ENCODE measurements at places on chromosomes 5 and 9.

- no peak for DNase-seq
These were observed 227.3 kb downstream of the TMEM167A start for GRCh38 chr5:82849885-82850284.

GRCh38 chr9:116686693-116687073 is 422 bp upstream of the TRIM32 start:
- no peak for DNase-seq

- no peak for DNase-seq
These were observed 797 bp downstream of the TOR2A start for GRCh38 chr9:127734247-127734746.

GRCh38 chr9:129999141-129999510 is 43.9 kb downstream of the FNBP1 start:
- no peak for DNase-seq

GRCh38 chr9:90915693-90916092 is 114.1 kb downstream of the SYK start:
- DNase-seq: no peak

DNA sequence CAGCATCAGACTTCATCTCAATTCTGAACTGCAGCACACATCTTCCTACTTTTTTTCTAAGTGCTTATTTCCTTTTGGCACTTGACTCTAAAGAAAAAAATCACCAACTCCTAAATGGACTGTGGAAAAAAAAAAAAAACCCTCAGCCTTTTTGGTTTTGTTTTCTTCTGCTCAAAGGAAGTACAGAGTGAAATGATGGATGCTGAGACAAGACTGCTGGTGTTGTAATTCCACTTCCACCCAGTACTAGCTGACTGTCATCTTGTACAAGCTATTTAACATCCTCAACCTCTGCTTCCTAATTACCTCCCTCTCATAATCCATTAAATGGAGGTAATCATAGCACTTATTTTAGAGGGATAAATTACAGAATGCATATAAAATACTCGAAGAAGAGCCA is 171.5 kb upstream of the GNA14 start:
- no peak for DNase-seq

- DNase-seq: no peak
These were observed 61.6 kb downstream of the CSNK1A1 start for GRCh38 chr5:149489605-149490037.

GRCh38 chr5:160835818-160836528 is 16.0 kb downstream of the ATP10B start:
- DNase-seq: no peak

DNA sequence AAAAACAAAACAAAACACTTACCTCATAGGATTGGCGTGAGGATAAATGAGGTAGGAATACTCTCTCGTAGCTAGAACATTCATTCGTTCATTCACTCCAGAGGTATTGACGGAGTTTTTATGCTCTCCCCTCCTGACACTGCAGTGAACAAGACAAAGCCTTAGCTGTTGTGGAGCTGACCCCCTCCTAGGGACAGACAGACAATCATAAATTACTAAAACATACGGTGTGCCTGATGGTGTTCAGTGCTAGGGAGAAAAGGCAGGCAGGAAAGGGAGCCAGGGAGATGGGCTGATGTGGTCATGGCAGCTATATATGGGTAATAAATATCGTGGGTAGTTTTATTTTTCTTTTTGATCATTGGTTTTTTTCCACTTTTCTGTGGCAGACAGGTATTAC is 5.7 kb upstream of the BRD3 start:
- DNase-seq: no peak

DNA sequence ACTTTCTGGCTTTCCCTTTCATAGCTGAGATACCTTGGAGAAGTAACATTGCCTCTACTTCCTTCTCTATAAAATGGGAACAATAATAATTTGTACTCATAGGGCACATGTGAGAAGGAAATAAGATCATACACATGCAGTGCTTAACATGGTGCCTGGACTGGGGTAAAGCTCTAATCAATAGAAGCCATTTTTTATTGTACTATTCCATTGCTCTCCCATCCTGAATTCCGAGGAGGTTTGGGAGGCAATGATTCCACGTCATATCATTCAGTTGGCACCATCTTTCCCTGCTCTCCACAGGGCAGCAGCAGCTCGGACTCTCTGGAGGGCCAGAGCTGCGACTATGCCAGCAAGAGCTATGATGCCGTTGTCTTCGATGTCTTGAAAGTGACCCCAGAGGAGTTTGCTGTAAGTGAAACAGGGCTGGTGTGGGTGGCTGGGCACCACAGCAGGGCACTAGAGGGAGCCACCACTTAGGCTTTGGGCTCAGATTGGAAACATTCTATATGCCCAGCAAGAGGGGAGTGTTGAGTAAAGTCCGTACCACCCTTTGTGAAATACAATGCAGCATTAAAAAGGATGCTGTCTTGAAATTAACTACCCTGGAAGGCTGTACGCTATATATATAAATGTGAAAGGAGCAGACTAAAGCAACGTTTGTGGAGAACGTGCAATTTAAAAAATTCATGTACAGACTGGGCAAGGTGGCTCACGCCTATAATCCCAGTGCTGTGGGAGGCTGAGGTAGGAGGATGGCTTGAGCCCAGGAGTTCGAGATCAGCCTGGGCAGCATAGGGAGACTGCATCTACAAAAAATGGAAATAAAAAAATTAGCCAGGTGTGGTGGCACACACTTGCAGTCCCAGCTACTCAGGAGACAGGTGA is 51.2 kb downstream of the RALGPS1 start:
- peak; percentile 19 for DNase-seq

DNA sequence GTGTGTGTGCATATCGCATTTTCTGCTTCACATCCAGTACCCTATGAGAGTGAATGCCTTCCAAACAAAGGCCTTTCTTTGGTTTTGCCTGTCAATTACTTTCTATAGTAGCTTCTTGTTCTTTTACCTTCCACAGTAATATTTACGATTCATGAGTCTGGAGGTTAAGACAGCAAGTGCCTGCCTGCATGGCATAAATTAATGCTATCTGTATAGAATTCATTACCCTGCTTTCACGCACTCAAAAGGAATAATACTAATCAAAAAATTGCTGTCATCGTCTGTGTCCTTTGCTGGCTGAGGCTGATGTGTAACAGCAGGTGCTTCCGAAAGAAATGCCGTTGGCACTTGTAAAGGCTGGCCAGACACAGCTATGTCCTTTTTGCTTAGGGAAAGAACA is 1304.4 kb upstream of the CDH6 start:
- no peak for DNase-seq

GRCh38 chr5:168291964-168292785 is 730 bp downstream of the WWC1 start:
- DNase-seq: no peak

- peak; percentile 21 for DNase-seq
These were observed 57.1 kb upstream of the ZBED3 start for GRCh38 chr5:77143998-77144836.

DNA sequence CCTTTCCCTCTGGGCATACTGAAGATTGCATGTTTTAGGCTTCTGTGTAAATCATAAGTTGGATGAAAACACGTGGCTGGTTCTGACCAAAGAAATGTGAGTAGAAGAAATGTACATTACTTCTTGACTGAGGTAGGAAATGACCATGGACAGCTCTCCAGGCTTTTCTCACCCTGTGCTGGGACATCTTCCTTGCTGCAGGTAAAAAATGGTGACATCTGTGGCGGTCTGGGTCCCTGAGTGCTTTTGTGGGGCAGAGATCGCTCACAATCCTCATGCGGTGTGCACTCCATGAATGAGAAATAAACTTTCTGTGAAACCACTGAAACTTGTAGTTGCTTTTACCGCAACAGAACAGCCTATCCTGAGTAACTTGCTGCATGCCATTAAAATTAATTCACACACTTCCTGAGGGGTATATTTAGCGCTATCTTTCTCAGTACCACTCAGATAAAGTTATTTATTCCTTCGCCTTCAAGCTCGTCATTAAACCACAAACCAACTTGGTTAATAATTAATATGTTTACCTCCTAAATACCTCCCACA is 730.4 kb downstream of the EFNA5 start:
- DNase-seq: no peak

GRCh38 chr5:171308453-171309275 is at the start of gene TLX3:
TLX3 (plus strand) TSS chr5:171309248; CDS start chr5:171309366, 118 bp downstream.
- DNase-seq: no peak

- DNase-seq: no peak
These were observed 145.3 kb upstream of the SH3GL2 start for GRCh38 chr9:17433526-17433925.

DNA sequence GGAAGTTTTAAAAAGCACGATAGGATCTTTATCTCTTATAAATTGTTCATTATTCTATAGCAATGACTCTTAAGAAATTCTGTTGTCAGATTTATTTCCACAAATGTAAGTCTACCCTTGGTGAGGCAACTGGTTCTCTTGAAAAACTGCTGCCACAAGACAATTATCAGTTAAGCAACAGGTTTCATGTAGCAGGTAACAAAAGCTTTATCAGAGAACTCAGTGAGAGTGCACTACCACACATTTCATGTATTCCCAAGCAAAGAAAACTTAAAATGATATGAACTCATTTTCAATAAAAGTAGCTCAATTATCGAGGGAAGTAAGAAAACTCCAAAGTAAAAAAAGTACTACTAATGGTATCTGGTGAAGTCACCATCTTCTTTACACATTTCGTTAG is 9.4 kb downstream of the NR6A1 start:
- no peak for DNase-seq

- DNase-seq: no peak
These were observed 180.8 kb downstream of the GOLPH3 start for GRCh38 chr5:31993165-31993961.

- no peak for DNase-seq
These were observed 563.9 kb downstream of the RAB3C start for GRCh38 chr5:59146729-59147128.

DNA sequence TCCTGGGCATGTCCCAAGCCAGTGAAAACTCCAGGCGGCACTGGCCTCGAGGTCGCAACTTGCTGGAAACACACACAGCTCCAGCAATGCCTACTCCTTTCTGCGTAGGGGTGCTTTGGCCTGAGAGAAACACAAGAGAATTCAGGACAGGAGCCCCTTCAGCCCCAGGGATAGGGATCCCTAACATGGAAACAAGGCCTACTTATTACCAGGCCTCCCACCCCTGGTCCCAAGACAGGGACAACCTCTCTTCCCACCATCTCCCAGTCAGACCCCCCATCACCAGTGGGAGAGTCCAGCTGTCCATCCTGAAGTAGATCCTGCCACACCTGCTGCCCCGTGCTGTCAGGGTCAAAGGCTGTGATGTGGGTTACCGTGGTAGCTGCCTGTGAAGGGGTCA is 7.8 kb downstream of the CREB3 start:
- no peak for DNase-seq

GRCh38 chr5:141570655-141571054 is 48.1 kb downstream of the DIAPH1 start:
- DNase-seq: no peak

DNA sequence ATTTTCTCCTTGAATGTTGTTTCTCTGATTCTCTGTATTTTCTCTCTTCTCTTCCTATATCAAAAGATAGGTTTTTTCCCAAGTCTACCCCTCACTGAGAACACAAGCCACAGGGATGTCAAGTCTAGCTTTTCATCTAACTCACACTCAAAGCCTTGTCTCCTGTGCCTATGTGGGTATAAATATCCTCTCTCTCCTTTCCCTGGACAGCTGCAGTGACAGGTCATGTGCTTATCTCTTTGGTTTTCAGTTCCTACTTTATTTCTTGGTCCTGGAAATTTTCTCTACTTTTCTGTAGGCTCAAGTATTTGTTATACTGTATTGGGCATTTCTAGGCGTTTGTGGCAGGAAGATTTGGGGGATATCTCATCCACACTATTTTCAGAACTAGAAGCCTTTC is 182.4 kb upstream of the MVB12B start:
- no peak for DNase-seq

DNA sequence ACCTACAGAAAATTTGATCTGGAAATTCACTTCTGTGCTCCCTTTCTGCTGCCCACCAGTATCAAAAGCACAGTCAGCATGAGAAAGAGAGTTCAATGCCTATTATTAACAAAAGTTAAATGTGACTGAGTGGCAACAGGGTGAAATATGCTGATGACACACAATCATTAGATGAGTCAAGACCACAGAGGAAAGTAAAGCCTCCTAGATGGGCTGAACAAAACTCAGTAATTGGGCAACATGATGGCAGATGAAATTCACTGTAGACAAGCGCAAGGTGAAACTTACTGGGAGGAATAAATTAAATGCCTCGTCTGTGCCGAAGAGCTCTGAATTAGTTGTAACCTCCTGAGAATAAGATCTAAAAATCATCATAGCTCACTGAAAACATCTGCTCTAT is 752.8 kb downstream of the IRX1 start:
- DNase-seq: no peak

- no peak for DNase-seq
These were observed 2.5 kb upstream of the NEUROG1 start for GRCh38 chr5:135538261-135538660.

DNA sequence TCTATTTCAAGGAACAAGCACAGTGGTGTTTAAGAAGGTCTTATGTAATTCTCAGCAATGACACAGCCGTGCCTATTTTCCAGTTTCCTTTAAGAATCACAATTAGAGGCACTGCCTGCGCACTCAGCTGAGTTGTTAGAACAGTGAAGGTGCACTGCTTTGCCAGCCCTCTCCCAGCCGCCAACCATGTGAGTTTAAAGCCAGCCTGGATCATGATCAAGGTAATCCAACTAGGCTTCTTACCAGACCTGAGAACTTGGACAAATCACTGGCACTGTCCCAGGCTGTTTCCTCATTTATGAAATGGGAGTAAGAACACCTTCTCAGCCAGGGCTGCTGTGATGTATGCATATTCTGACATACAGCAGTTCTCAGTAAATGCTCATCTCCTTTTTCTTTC is 99.6 kb downstream of the ASTN2 start:
- no peak for DNase-seq

DNA sequence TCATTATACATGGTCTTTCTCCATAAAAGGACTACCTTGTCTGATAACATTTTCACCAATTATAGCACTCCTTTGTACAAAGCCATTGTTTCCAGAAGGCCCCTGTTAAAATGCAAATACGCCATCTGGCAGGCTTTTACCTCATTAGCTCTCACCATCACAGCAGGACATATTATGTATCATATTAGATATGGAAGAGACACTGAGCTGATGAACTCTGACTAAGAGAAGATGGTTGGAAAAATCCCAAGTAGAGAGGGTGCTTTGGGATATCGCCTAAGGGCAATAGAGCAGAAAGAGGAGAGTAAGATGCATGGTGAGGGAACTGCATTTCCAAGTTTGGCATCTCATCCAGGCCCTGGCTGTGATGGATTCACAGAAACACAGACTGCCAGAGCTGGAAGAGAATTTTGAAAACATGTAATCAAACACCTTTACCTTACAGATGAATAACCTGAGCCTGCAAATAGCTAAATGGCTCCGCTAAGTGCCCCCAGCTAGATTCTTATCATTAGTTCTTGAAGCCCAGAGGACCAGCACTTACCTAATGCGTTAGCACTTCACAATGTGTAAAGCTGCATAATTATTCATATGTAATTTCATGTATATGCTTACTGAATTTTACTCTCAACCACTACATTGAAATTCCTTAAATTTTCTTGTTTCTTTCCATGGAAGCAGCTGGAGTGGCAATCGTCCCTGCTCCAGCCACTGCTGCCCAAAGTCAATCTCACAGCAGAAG is 393.6 kb upstream of the IZUMO3 start:
- DNase-seq: no peak
